ENCODE measurements at places on chromosomes 6 and 20.

GRCh38 chr6:101058296-101058695 lies 177.2 kb upstream of the ASCC3 start:
- DNase-seq = no peak

DNA sequence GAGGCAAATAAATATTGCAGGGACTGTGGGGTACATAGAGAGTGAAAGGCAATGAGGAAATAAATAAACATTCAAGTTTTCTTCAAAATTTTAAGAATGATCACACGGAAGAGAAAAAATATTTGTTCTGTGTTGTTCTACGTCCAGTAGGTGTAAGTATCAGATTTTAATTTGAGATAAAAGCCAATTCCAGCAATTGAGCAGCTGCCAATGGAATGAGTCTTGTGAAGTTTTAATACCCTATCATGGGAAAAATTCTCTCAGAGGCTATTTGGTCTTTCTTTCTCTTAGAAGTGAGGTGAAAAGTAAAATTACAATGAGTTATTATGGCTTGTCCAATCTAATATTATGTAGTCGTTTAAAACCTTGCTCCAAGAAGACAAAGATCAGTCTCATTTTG lies 195.7 kb upstream of the CITED2 start:
- DNase-seq = no peak

DNA sequence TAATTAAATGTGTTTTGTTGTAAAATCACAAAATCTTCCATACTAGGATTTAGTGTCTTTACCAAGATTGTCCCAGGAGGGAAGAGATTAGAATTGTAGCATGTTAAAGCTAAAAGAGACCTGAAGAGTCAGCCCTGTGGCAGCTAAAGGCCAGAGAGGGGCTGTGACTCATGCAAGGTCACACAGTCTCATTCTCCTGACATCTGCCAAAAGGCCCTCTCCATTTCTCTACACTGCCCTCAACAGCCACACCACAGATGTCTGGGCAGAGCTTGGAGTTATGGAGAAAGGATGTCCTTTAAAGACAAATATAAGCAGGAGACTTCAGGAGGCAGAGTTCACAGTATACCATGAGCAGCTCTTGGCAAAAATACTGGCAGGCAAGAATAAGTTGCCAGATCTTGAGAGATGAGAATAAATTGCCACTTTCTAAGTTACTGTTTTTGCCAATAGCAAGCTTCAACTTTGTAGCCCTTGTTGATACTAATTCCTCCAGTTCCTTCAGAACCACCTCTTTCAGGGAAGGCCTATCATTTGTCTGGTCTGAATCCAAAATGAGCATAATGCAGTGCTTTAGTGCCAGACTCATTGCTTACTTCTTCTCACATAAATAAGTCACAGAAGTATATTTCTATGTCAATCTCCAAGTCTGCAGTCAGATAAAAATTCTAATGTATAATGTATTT lies 41.7 kb downstream of the AKIRIN2 start:
- DNase-seq = no peak

- no peak for DNase-seq
Measured at GRCh38 chr6:163955096-163955495, 540.6 kb downstream of the QKI start.

GRCh38 chr20:54431156-54431944 lies 44.0 kb upstream of the DOK5 start:
- no peak for DNase-seq

DNA sequence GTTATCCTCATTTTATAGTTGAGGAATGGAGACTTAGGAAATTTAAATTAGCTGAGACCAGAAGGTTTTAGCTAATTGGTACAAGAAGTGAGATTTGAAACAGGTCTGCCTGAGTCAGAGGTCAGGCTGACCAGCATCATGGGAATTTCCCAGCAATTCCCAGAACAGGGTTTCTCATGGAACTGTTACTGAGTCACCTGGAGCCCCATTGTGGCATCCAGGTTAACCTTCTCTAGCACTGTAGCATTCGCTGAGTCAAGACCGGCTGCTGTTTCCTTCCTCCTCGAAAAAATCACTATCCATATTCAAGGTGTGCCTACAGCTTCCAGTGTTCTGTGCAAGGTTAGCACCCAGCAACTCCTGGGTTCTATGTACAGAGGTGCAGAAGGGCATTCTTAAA lies 238.0 kb upstream of the MAN1A1 start:
- no peak for DNase-seq

DNA sequence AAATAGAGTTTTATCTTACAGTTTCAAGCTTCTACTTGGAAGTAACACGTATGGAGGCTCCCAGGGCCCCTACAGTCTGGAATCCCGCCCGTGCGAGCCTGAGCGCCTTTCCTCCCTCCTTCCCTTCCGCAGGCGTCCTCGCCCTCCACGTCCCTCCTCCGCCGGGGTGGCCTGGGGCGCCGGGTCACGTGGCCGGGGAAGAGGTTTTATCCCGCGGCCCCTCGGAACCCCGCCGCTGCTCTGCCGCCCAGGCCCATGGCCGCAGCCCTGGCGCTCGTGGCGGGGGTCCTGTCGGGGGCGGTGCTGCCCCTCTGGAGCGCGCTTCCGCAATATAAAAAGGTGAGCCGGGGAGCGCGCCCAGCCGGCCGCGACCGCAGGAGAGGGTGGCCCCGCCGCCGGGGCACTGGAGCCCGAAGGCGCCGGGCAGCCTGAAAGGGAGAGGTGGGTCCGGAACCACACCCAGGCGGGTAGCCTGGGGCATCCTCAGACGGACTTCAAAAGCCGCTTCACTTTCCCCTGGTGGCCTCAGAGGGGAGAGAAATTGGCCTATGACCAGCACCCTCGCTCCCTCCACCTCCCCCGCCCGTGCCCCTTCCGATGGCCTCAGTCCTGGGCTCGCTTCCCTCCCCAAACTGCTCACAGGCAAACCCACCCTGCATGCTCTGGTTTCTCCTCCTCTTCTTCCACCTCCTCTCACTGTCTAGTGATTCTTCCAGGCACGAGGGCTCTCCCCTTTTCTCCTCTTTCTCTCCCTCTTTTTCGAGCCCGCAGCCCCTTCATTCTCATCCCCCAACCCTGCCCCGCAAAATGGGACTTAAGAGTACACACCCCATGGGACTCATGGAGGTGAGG lies at the start of gene CLPSL2:
Gene CLPSL2 (plus strand): TSS at position 235 of the 852 bp plus-strand sequence. CDS start 21 bp downstream, at position 256.
- DNase-seq = no peak

DNA sequence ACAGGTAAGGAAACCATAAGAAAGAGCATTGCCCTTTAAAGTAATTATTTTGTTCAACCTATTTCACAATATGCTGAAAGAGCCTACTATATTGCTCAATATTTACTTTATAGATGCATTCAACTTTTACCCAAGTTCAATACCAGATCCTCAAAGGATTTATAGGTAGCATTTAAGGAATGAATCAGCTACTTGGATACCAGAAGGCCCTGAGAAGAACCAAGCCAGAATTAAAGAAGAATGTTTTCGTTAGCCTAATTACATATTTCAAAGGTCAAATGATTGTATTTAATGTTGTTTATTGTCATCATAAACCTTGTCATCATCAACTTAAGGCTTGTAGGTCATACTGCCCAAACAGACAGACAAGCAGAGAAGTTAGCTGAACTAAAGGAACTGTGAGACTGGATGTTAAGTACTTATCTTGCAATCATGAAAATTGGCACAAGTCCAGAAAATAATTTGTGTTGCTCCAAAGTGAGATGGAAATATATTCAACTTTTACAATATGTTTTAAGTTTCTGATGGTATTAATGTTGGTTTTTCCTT lies 636.7 kb downstream of the RFPL4B start:
- DNase-seq = no peak

DNA sequence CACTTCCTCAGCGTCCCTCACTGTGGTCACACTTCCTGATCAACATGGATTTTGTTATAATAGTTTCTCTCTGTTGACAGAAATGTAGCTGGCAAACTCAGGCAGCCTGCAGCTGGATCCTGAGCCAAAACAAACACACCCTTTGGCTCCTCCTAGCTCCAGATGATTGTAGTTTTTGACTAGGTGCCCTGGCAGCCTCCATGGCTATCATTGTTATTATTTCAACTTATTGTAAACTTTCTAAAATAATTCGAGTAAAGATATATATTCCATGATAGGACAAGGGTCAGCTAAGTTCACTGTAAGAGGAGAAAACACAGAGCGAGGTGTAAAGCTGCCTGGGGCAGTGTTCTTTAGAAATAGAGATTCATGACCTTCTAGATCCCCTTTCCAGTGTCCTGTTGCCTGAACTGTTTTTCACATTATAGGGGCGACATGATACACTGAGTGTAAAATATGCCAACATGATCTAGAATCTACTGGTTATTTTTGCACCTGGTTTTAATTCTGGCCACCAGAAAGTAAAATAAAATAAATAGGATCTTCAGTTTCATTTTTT lies 98.2 kb upstream of the HDGFL1 start:
- DNase-seq = no peak

DNA sequence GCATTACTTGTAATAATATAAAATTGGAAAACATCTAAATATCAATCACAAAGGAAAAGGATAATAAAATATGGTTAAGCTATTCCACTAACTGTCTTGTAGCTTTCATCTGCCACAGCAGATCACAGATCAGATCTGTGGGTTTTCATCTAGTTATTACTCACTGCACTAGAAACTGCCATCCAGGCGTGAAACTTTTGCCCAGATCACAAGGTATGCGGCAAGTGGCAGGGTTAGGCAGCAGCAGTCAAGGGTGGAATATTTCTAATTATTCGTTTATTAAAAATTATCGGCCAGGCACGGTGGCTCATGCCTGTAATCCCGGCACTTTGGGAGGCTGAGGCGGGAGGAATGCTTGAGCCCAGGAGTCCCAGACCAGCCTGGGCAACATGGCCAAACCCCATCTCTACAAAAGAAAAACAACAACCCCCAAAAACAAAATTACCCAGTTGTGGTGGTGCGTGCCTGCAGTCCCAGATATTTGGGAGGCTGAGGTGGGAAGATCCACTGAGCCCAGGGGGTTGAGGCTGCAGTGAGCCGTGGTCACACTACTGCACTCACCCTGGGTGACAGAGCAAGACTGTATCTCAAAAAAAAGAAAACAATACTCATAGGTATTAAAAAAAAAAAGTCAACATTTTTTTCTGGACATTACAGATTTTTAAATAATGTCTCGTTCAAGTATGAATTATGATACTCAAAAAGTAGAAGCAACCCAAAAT lies 32.1 kb downstream of the BEND3 start:
- DNase-seq = no peak

DNA sequence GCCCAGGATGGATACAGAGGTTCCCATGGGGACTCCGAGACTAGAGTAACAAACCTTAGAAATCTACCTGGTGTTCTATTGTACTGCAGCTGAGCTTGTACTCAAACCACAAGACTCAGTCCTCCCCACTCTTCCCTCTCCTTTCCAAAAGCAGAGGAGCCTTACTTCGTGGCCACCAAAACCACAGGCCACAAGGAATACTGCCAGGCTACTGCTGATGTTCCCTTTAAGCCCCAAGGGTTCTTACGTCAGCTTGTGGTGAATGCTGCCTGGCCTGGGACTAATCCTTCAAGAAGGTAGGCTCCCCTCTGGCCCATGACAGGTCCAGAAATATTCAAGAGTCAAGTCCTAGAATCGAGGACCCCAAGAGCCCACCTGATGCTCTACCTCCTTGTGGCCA lies 10.5 kb upstream of the DEFB128 start:
- DNase-seq = no peak

DNA sequence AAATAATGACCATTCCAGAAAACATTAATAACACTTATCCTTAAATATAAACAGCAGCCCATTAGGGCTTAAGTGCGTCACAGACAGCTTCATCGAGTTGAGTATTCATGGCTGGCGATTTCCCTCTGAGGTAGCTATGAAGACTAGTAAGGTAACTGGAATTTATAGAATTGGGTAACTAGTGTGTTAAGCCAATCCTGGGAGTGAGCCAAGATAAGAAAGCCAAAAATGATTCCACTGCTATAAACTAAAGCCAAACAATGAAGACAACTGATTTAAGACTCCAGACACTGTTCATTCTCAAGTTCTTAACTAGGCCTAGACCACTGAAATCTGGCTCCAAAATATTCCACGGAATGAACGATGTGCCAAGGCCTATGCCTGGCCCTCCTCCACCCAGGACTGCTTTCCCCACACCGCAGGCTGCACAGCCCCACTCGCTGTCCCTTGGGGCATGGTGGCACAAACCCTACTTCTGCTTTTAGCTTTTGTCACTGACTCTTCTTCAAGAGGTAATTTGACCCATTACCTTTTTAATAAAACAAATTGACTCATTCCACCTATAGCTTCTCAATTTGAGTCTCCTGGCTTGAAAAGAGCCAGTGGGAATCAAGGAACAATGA lies 66.0 kb downstream of the BLOC1S5 start:
- no peak for DNase-seq

DNA sequence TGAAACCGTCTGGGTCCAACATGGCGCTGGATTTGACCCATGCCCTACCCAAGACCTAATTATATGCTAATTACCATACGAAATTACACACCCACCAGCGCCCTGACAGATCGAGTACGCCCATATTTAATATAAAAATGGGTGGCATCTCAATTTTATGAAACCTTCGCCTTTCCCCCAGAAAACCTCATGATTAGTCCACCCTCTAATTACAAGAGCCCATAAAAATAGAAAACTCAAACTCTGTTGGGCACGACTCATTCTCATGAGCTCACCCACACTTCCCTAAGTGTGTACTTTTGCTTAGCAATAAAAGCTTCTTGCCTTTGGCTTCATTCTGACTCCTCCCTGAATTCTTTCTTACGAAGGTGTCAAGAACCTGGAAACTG lies 136.4 kb downstream of the OR2B2 start:
- DNase-seq = no peak

DNA sequence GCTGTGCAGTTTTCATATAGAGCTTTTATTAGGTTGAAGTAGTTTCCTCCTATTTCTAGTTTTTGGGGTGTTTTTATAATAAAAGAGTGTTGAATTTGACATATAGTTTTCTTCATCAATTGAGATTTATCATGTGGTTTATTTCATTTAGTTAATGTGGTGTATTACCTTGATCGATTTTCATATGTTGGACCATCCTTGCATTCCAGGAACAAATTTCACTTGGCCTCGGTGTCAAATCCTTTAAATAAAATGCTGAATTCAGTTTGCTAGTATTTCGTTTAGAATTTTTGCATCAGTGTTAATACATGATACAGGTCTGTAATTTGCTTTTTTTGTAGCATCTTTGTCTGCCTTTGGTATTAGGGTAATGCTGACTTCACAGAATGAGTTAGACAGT lies 6.0 kb downstream of the DYNLT2 start:
- DNase-seq = no peak

DNA sequence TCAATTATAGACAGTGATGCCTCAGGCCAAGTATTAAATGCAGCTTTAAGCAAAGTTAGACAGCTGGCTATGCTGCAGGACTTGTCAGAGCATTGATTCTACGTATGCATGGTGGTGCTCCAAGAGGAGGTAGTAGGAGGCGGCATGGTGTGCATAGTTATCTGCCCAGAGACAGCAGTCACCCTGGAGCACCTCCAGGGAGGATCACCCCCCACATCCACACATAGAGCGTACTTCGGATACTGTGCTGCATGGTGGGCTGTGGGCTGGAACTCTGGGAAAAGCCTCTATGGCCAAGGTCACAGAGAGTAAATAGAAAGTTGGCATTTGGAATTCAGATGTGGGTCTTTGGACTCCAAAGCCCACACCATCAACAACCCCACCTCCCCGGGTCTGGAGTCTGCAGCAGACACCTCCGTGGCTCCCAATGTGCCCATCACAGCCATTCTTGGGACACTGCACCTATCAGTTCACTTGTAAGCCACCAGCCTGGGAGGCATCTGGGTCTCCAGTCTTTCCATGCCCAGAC lies 64.5 kb upstream of the STX16 start:
- DNase-seq = peak; percentile 4

Measured in Right ventricle myocardium inferior (tissue), 1 donor.